ENCODE measurements at places on chromosomes 5 and 9.

GRCh38 chr5:127529904-127530682, 12.7 kb downstream of the PRRC1 start:
- no peaks in the 10 kb centered on the region for H3K27me3 ChIP-seq
- no peak overlapping the region for H3K27ac ChIP-seq
- no peak for ATAC-seq
- H3K36me3 ChIP-seq: peaks cover 62% of the 10 kb centered on the region
- H3K4me3 ChIP-seq: no peak overlapping the region

DNA sequence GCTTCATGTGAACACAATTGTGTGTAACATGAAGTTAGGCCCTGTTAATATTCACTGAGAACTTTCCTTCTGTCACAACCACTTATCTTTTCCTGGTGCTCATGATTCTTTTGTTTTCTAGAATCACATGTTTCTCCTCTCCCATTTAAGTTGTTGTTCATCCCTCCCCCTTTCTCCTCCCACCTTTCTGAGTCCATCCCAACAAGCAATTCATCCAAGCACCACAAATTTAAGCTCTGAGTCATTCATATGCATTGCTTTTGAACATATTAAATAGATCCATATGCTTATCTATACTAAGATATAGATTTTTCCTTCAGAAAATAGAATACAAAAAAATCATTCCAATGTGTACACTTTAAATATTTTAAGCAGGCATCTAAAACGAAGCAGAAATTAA, 75.2 kb upstream of the NFIB start:
- H3K4me3 ChIP-seq: no peak overlapping the region
- ATAC-seq: no peak
- no peaks in the 10 kb centered on the region for H3K36me3 ChIP-seq

GRCh38 chr9:111037708-111038330, 451 bp downstream of the LPAR1 start:
- H3K4me1 ChIP-seq: peaks cover 15% of the 10 kb centered on the region
- peak; percentile 32 for ATAC-seq
- H3K27ac ChIP-seq: no peak overlapping the region
- peaks cover 4% of the 10 kb centered on the region for H3K36me3 ChIP-seq
- no peak overlapping the region for H3K4me3 ChIP-seq

GRCh38 chr9:127899128-127899943, at the start of gene ST6GALNAC6:
ST6GALNAC6 (minus strand) TSS chr9:127899603; CDS start chr9:127897981, 1,622 bp downstream.
- peak within 1 kb of the TSS; percentile 85 for H3K27ac ChIP-seq
- no peaks in the 10 kb centered on the region for H3K27me3 ChIP-seq
- peak within 1 kb of the TSS; percentile 88 for H3K4me3 ChIP-seq
- H3K36me3 ChIP-seq: peaks cover 34% of the 10 kb centered on the region
- peak; percentile 89 for ATAC-seq
- H3K4me1 ChIP-seq: peaks cover 64% of the 10 kb centered on the region

GRCh38 chr5:54458221-54458620, 2.7 kb downstream of the HSPB3 start:
- no peak overlapping the region for H3K4me3 ChIP-seq
- H3K36me3 ChIP-seq: peaks cover 4% of the 10 kb centered on the region
- no peaks in the 10 kb centered on the region for H3K4me1 ChIP-seq
- H3K27me3 ChIP-seq: peaks cover 24% of the 10 kb centered on the region

DNA sequence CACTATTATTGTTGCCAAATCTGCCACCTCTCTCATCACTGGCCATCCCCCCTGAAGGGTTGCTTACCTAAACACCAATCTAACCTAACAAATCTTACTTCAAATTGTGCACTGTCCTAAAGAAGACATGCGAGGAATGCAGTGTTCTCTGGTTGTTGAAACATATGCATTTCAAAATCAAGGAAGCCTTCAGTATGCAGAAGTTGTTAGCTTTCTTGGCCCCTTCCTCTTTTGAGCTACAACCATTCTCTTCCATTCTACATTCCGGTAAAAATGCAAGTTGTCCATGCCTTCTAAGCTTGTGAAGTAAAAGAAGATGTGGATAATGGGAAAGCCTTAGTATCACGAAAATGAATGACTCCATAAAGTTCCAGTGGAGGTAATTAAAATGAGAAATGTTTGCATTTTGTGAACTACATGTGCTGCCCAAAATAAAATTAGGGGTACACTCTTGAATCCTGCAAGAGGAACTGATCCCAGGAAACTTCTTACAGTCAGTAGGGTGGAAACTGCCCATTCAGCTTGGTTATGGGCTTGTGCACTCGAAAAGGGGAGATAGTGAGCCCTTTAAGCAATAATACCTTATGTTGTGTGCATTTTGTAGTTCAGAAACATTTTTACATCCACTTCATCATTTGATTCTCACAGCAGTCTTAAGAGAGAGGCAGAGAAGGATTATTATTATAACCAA, 77.6 kb upstream of the ADRB2 start:
- H3K4me3 ChIP-seq: no peak overlapping the region
- no peaks in the 10 kb centered on the region for H3K36me3 ChIP-seq
- H3K27ac ChIP-seq: no peak overlapping the region
- no peak for ATAC-seq
- no peaks in the 10 kb centered on the region for H3K27me3 ChIP-seq
